Thyroid gland (tissue), 4 donors: ENCODE measurements at places on chromosomes 2 and 18. TPM values are rescaled to one million over a fixed set of nuclear protein-coding genes. Genes with fewer than 3 reads are reported as not detected.

DNA sequence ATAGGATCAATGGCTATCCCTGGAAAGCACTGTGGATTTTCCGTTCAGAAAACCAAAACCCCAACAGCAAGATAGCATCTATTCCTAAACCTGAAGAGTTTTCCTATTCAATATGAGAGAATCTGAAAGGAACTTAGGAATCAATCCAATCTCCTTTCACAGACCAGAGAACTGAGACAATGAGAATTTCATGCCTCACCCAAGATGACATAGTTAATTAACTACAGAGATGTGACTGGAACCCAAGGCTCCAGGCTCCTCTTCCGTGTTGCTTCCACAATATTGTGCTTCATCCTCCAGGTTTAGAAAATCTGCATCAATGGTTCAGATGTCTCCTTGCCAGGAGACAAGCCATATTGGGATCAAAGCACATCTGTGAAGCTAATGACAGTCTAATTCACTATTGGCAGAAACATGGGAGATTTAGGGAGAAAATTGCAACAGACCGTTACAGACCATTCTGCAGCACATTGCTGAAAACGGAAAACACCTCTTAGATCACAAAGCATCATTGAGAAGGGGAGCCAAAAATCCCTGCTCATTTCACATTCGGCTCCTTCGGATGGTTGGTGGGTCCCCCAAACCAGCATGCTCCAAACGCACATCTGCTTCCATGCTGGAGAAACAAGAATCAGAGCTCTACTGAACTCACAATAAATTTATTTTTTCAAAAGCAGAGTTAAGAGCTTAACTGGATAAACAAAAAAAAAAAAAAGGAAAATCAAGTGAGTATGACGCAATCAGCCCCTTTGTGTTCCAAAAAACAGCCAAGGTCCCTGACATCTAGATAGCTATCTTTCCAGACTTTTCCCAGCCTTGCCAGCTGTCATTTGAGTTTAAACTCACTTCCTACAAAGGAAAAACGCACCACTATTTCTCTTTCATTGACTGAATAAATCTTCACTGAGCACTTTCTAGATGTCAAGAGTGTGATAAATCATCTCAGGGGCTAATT lies 290.3 kb downstream of the C1D start:
- H3K4me3 ChIP-seq: no peak overlapping the region
- H3K36me3 ChIP-seq: no peaks in the 10 kb centered on the region
- no peaks in the 10 kb centered on the region for H3K27me3 ChIP-seq
- peak overlapping the region; percentile 86 for H3K27ac ChIP-seq

- H3K4me3 ChIP-seq: peak overlapping the region; percentile 91
- no peaks in the 10 kb centered on the region for H3K27me3 ChIP-seq
- DNase-seq: no peak
Measured at GRCh38 chr2:240024766-240025165, 376 bp downstream of the NDUFA10 start.

DNA sequence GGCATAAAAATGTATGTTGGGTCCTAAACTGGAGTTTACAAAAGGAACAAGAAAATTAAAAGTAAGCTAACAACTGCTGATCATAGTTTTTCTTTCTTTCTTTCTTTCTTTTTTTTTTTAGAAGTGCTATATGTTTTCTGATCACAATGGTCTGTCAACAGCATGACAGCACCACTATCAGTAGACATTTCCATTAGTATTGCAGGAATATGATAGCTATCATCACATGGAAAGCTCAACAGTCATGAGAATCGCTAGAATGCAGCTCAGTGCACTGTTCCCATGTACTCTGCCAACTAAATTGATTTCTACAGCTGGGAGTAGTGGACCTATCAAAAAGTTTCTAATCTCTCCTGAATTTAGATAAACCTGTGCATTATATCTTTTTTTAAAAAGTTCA lies 950.3 kb upstream of the ACVR2A start:
- no peaks in the 10 kb centered on the region for H3K36me3 ChIP-seq
- H3K4me1 ChIP-seq: no peaks in the 10 kb centered on the region
- no peak overlapping the region for H3K27ac ChIP-seq

GRCh38 chr2:113846429-113846828 lies 43.5 kb upstream of the ACTR3 start:
- no peak for DNase-seq
- no peaks in the 10 kb centered on the region for H3K27me3 ChIP-seq
- H3K27ac ChIP-seq: no peak overlapping the region
- no peaks in the 10 kb centered on the region for H3K4me1 ChIP-seq

EIF4E2 gene
- 50.7 TPM for total RNA-seq
